Left ventricle myocardium inferior (tissue), 1 donor: ENCODE measurements at places on chromosomes 7 and 10. TPM values are rescaled to one million over a fixed set of nuclear protein-coding genes. Genes with fewer than 3 reads are reported as not detected.
A peak's percentile ranks its signal among the peaks of the same experiment; 100 is the strongest.

GRCh38 chr7:10672186-10672585 is 301.5 kb upstream of the PHF14 start:
- no peaks in the 10 kb centered on the region for H3K27me3 ChIP-seq
- H3K4me3 ChIP-seq, result no peak overlapping the region
- no peaks in the 10 kb centered on the region for H3K36me3 ChIP-seq
- no peak overlapping the region for H3K27ac ChIP-seq
- H3K4me1 ChIP-seq, result no peaks in the 10 kb centered on the region
- no peak for DNase-seq

- no peaks in the 10 kb centered on the region for H3K36me3 ChIP-seq
- H3K27me3 ChIP-seq, result no peaks in the 10 kb centered on the region
- DNase-seq, result no peak
These were observed 1.1 kb upstream of the VOPP1 start for GRCh38 chr7:55573234-55573900.

DNA sequence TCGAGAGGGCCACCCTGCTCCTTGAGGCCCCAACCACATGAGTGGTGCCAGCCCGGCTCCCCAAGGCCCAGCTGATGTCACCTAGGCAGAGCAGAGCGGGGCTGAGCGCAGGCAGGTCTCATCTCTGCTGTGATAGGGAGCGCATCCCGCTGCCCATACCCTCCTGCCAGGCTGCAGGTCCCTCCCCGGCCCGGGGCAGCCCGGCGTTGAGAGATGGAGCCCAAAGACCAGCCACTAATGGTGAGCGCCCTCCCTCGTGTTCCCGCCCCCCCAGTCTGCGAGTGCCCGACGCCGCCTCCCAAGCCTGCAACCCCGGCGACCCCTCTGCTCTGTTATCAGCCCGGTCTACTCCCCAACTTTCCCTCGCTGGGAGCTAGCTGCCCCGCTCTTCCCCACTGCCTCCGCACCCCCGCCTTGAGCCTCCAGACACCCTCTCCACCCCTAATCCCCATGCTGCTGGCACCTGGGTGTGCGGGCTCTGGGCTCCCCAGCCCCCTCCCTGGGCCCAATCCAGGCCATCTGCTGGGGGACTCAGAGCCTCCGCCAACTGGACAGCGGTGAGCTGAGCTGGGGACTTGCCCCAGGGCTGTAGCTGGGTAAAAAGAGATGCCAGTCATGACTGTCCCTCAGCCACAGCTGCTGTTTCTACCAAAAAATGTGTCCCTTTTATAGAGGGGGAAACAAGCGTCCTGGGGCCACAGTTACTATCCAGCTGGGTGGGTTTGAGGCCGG is 19.7 kb upstream of the CHST12 start:
- DNase-seq, result no peak
- H3K4me1 ChIP-seq, result peaks cover 16% of the 10 kb centered on the region
- no peak overlapping the region for H3K27ac ChIP-seq
- H3K27me3 ChIP-seq, result no peaks in the 10 kb centered on the region

GRCh38 chr7:81064426-81064825 is 145.6 kb upstream of the SEMA3C start:
- DNase-seq, result no peak
- peaks cover 11% of the 10 kb centered on the region for H3K4me1 ChIP-seq
- H3K27ac ChIP-seq, result no peak overlapping the region
- H3K36me3 ChIP-seq, result no peaks in the 10 kb centered on the region

DNA sequence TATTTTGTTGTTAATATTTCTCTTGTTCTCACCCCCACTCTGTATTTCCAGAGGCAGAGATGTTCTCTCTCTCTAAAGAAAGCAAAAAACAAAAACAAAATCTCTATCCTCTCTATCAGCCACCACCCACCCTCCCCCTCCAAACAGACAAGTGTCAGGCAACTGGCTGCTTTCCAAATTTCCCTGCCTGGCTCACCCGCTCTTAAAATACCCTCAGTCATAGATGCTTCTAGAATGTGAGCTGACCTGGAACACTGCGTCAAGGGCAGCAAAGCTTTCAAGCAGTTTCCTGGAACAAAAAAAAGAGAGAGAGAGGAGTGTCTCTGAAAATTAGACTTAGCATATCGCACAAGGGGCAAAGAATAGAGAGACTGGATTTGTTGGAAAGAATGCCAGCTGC is 341.0 kb upstream of the ZMIZ1 start:
- peak; percentile 46 for DNase-seq
- H3K4me3 ChIP-seq, result no peak overlapping the region
- H3K27me3 ChIP-seq, result no peaks in the 10 kb centered on the region

GRCh38 chr7:107850643-107851042 is 40.3 kb upstream of the DLD start:
- DNase-seq, result no peak
- peaks cover 4% of the 10 kb centered on the region for H3K27me3 ChIP-seq
- no peak overlapping the region for H3K4me3 ChIP-seq
- no peaks in the 10 kb centered on the region for H3K36me3 ChIP-seq
- no peaks in the 10 kb centered on the region for H3K4me1 ChIP-seq
- no peak overlapping the region for H3K27ac ChIP-seq

- DNase-seq, result no peak
- peaks cover 87% of the 10 kb centered on the region for H3K27me3 ChIP-seq
- H3K27ac ChIP-seq, result no peak overlapping the region
- H3K4me1 ChIP-seq, result no peaks in the 10 kb centered on the region
- no peaks in the 10 kb centered on the region for H3K36me3 ChIP-seq
These were observed 262.5 kb downstream of the TCERG1L start for GRCh38 chr10:131049016-131049415.

Gene ADAM22
- 1.9 TPM for total RNA-seq

Gene GPR15LG
- not detected for total RNA-seq

Gene HPSE2
- not detected for total RNA-seq

Gene A1CF
- not detected for total RNA-seq

Gene PNLIPRP2
- total RNA-seq, result not detected

Gene LRRC61
- 4.3 TPM for total RNA-seq
